ENCODE measurements at places on chromosomes 13 and 19. TPM values are rescaled to one million over a fixed set of nuclear protein-coding genes. Genes with fewer than 3 reads are reported as not detected.

TEX26 gene
- not detected for total RNA-seq

ZAR1L gene
- not detected for total RNA-seq

USP12 gene
- 16.2 TPM for total RNA-seq

BLOC1S3 gene
- total RNA-seq, result 29.7 TPM

ZNF559 gene
- total RNA-seq, result 4.7 TPM

PCDH20 gene
- not detected for total RNA-seq

PNMA8A gene
- total RNA-seq, result 11.6 TPM

KBTBD6 gene
- 5.2 TPM for total RNA-seq

KRTDAP gene
- total RNA-seq, result not detected

SERPINE3 gene
- 0.07 TPM for total RNA-seq

FFAR1 gene
- 0.07 TPM for total RNA-seq

ERICH4 gene
- not detected for total RNA-seq

C1QTNF9B gene
- not detected for total RNA-seq

SIRT6 gene
- total RNA-seq, result 27.9 TPM

S1PR5 gene
- total RNA-seq, result 1.6 TPM

ZNF320 gene
- total RNA-seq, result not detected

FXYD3 gene
- total RNA-seq, result 0.71 TPM

FCER2 gene
- total RNA-seq, result not detected

TMC4 gene
- total RNA-seq, result 1.1 TPM

ELSPBP1 gene
- total RNA-seq, result not detected

NCAN gene
- 0.01 TPM for total RNA-seq

KLK5 gene
- not detected for total RNA-seq

HOMER3 gene
- 30.2 TPM for total RNA-seq

MUC16 gene
- total RNA-seq, result 0.06 TPM

SLC5A5 gene
- total RNA-seq, result 0.30 TPM

SLC25A41 gene
- total RNA-seq, result 0.13 TPM

ZNF844 gene
- not detected for total RNA-seq

KIR3DL3 gene
- not detected for total RNA-seq

LCP1 gene
- total RNA-seq, result 0.25 TPM

FCGBP gene
- 0.63 TPM for total RNA-seq

RASIP1 gene
- total RNA-seq, result 0.31 TPM

TNFSF9 gene
- total RNA-seq, result 2.3 TPM

DIRAS1 gene
- total RNA-seq, result 3.7 TPM

SYNE4 gene
- total RNA-seq, result 0.22 TPM

KANK3 gene
- 7.4 TPM for total RNA-seq

ZIC2 gene
- 6.5 TPM for total RNA-seq

LRFN3 gene
- 15.7 TPM for total RNA-seq

LILRB1 gene
- not detected for total RNA-seq

NLRP5 gene
- 0.03 TPM for total RNA-seq

CLASRP gene
- 67.9 TPM for total RNA-seq

KANK2 gene
- total RNA-seq, result 54.4 TPM

PEAK3 gene
- 0.18 TPM for total RNA-seq

NDUFB7 gene
- 193 TPM for total RNA-seq

PRTN3 gene
- 0.18 TPM for total RNA-seq

ZNF850 gene
- 0.32 TPM for total RNA-seq

ANKLE1 gene
- total RNA-seq, result 0.36 TPM

ZNF17 gene
- total RNA-seq, result 4.2 TPM

ATP4B gene
- not detected for total RNA-seq

KLF1 gene
- 0.08 TPM for total RNA-seq

LMTK3 gene
- total RNA-seq, result 4.4 TPM
